ENCODE measurements at places on chromosomes 6 and 20. TPM values are rescaled to one million over a fixed set of nuclear protein-coding genes. Genes with fewer than 3 reads are reported as not detected.

DNA sequence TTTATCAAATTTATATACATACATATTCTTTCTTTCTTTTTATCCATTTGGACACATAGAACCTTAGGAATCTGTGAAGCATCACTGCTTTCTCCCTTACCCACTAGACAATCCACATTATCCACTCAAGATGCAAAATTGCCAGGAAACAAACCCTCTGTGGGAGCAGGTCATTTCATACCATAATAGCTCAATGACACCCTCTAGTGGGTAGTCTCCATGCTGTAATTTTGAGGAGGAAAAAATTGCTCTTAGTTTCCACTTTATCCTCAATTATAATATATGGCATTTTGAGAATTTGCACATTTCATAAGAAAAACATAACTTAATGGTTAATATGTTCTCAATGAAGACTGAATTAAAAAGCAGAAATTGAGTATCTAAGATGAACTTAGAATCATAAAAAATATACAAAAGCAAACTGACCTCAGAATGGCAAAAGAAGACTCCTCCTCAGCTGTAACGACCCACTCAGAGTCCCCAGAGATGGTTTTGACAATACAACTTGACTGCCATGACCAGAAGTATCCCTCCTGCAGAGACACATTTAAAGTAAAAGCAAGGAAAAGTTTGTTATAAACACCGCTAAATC lies 164.1 kb downstream of the FRK start:
- no peak for DNase-seq

OLIG3 gene
- not detected for total RNA-seq

CCN6 gene
- total RNA-seq, result 1.3 TPM

DNA sequence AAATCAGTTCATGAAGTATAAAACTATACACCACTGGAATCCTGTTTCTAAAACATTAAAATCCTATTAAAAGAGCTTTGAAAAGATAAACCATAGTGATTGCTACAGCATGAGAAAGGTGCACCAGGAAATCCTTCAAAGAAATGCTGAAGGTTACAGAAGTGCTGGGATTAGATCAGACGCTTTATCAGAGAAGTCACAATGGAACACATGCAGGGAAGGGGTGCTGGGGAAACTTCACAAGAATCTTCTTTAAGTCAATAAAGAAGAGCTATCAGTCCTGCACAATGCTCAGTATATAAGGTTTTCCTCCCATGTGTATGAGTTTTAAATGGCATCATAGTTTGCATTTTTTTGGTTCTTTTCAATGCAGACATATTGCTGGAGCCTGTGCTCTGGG lies 137.7 kb upstream of the SLC22A16 start:
- DNase-seq, result no peak

GRCh38 chr6:145632971-145633370 lies 102.3 kb downstream of the EPM2A start:
- no peak for DNase-seq

- DNase-seq, result no peak
These were observed 669.9 kb upstream of the ID4 start for GRCh38 chr6:19167251-19167650.

GRCh38 chr6:7050004-7050403 lies 57.8 kb upstream of the RREB1 start:
- DNase-seq, result no peak

- no peak for DNase-seq
These were observed 39.1 kb downstream of the ILRUN start for GRCh38 chr6:34657307-34657978.

- no peak for DNase-seq
These were observed 78.7 kb downstream of the SLC2A10 start for GRCh38 chr20:46787991-46788762.

HTR1E gene
- total RNA-seq, result 0.75 TPM

ROS1 gene
- not detected for total RNA-seq

DNA sequence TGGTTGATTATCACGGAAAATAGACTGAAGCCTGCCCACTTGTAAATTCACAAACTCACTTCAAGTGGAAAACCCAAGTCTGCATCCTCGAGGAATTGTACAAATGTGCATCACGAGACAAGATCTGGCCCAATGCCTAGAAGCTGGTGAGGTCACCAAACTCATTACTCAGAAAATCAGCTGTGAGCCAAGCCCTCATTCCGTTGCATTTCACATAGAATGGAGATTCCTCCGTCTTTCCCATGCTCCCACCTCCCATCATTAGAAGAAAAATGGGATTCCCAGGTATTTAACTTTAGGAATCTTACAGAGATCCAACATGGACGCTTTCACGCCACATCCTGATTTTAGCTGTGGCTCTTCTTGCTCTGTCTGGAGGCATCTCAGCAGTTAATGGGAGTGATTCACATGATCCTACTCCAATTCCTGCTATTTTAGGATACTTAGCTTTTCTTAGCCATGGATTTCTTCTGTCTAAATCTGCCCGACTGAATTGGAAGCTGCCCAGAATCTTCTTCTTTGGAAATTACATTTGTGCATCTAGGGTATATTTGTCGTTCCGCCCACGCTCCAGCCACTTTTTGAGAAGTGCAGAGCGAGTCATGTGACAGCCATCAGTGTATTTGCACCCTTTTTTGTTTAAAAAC lies 68.7 kb upstream of the STMND1 start:
- DNase-seq, result peak; percentile 51

DNA sequence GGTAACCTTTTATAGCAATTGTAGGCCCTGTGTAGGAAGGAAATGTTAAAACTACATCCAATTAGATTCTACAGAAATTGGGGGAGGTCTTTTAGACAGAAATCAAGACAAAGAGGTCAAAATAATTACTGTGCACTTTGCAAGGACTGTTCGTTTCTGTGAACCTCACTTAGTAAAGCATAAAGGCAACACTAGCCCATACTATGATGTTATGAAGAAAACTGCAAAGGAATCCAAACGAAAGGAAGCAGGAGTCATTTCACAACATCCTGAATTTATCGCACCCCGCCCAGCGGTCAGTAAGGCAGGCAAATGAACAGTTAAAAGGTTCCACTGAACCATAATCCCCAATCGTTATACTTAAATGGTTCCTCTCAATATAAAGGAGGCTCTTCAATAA lies 429.5 kb upstream of the ARID1B start:
- no peak for DNase-seq

GRCh38 chr20:63652192-63652980 lies 838 bp downstream of the STMN3 start:
- DNase-seq, result peak; percentile 76

GRCh38 chr6:159726255-159726917 lies 920 bp upstream of the WTAP start:
- DNase-seq, result no peak

RAB23 gene
- total RNA-seq, result 14.2 TPM

DNA sequence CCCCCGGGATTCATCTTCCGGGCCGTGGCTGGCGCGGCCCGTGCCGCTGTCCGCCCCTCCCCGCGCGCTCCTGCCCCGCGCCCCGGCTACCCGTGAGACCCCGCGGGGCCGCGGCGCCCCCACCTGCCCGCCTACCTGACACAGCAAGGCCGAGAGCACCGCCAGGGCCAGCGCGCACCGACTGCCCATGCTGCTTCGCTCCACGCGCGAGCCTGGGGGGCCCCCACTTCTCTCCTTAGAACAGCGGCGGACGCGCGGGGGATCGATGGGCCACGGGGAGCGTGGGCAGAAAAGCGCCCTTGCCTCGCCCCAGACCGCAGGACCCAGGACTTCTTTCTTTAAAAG lies 955 bp downstream of the DLL1 start:
- no peak for DNase-seq

- DNase-seq, result peak; percentile 31
These were observed 81.0 kb downstream of the GPX5 start for GRCh38 chr6:28606424-28607391.

DNA sequence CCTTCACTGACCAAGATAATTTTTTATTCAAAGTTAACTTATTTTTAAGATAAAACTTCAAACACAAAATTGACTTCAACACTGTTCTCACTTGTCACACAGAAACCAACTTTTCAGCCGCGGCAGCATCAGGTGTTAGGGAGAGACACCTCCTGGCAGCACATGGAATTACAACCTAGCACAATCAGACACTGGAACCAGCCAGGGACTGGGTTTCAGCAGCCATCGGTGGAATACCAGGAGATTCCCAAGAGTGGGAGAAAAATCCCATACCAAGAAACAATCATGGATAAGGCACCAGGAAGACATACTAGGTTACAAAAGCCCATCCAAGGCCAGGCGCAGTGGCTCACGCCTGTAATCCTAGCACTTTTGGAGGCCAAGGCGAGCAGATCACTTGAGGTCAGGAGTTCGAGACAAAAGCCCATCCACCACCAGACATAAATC lies 70.0 kb downstream of the SNX5 start:
- peak; percentile 79 for DNase-seq

DNA sequence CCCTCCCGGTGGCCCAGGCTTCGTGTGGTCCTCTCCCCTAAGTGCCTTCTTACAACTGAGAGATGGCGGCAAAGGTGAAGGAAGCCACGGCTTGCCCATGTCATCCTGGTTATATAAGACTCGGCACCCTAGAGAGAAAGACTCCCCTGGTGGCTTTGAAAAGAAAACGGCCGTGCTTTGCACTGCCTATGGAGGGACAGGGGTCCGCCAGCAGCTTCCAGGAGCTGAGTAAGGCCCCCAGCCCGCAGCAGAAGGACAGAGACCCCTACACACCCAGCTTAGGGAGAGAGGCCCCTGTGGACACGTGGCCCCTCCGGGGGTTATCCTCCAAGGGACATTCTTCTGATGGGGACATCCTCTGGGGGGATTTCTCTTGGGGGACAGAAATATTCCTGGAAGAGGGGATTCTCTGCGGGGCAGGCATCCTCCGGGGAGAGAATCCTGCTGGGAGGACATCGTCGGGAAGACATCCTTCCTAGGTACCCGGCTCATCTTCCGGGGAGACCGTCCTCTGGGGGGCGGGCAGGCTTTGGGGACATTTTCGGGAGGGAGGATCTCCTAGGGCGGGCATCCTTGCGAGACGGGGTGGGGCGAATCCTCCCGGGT lies 511 bp upstream of the OGFR start:
- DNase-seq, result no peak

DNA sequence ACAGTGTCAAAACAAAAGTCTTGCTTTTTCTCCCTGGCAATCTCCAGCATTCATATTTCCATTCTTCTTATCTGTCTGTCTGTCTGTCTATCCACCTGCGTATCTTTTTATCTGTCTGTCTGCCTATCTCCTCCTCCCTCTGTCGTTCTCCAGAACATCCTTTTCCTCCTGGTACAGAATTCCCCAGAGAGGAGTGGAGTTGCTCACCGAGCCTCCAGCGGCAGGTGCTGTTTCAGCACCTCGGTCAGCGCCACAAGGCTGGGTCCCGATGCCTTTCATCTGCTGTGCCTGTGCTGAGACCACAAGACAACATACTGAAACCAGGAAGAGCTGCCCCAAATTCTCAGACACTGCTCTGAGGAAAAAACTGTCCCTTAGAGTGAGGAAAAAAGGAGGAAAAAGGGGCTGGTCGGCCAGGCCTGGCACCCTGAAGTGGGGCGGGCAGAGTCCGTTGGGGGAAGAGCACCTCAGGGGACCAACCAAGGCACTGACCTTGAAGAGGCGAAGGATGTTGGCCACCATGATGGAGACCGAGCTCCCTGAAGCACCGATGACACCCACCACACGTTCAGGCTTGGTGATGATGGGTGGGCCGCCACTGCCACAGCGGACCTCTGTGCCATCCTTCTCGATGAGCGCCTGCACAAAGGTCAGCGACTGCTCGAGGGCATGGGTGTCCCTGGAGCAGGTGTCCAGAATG lies 13.3 kb downstream of the GRM4 start:
- no peak for DNase-seq

GRCh38 chr20:31869942-31870725 lies at the start of the genes DUSP15 and TTLL9:
Gene DUSP15 (minus strand): TSS chr20:31870527. CDS start chr20:31870337, 190 bp downstream.
Gene TTLL9 (plus strand): TSS chr20:31870634. CDS start chr20:31871127, 493 bp downstream.
- DNase-seq, result peak; percentile 57

DNA sequence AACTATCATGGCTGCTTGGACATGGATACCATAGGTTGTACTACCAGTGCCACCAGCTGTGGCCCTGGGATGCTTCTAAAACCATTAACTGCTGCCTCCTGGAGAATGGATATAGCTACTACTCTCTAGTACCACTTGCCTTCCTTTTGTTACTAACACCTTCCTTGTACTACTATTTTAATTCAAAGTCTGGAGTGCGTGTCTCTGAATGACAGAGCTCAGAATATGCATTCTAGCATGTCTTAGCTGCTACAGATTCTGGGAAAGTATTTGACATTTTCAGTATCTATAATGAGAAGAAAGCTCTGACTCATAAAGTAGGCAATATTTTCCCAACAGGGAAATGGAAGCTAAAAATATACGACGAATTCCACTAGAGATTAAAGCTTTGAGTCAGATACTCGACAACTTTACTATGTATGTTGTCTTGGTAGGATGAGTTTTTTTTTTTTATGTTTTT lies 112.3 kb downstream of the PFDN4 start:
- DNase-seq, result no peak

FOXP4 gene
- 5.7 TPM for total RNA-seq

- no peak for DNase-seq
These were observed 15.6 kb upstream of the RIPK1 start for GRCh38 chr6:3052481-3053230.

- DNase-seq, result no peak
These were observed 44.9 kb downstream of the TPD52L1 start for GRCh38 chr6:125198398-125198937.

DNA sequence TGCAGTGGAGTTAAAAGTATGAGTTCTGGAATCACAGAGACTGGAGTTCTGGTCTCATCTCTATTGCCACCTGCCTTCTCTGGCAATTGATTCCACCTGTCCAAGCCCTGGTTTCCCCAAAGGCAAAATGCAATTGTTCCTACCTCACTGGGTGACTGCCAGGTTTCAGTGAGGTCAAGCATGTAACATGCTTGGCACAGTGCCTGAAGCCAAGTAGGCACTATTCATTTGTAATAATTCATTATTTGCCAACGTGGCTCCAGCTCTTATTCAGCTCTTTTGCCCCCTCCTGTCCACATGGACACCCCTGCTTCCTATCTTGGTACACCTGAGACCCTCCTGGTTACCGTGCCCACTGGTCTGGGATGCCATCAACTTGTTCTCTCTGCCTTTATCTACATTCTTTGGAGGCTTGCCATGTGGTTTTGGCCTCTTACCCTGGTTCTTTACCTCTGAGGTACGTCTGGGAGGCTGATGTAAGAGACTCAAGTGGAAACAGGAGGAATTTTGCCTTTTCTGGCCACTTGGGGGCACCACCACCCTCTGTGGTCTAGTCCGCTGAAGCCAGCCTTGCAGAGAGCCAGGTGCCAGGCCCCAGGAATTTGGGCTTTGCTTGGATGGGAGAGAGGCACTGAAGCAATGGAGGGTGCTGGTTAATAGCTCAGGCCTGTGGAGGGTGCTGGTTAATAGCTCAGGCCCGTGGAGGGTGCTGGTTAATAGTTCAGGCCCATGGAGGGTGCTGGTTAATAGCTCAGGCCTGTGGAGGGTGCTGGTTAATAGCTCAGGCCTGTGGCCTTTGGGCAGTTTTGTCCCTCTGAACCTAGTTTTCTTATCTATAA lies 1.7 kb downstream of the KCNK15 start:
- DNase-seq, result peak; percentile 73

DNA sequence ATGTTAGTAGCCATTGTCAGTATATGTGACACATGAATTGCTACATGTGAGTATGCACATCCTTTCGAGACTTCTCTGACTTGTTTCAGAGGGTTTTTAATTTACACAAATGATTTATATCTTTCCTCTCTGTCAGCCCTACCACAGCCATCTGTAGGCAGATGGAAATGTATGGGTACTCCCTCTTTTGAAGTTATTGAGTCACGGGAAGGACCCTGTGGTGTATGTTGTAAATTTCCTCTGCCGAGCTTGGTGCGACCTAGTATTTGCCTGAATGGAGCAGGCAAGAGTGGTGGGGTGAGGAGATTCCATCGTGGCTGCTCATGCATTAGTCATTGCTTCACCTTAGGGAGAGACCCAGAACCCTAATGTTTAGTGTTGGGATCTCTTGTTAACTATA lies 171.9 kb downstream of the JARID2 start:
- no peak for DNase-seq

GRCh38 chr20:19670829-19671228 lies 87.2 kb upstream of the RIN2 start:
- DNase-seq, result no peak

PRL gene
- not detected for total RNA-seq

All from ovary (tissue), 10 donors.